ENCODE measurements at places on chromosomes 7 and 10.

DNA sequence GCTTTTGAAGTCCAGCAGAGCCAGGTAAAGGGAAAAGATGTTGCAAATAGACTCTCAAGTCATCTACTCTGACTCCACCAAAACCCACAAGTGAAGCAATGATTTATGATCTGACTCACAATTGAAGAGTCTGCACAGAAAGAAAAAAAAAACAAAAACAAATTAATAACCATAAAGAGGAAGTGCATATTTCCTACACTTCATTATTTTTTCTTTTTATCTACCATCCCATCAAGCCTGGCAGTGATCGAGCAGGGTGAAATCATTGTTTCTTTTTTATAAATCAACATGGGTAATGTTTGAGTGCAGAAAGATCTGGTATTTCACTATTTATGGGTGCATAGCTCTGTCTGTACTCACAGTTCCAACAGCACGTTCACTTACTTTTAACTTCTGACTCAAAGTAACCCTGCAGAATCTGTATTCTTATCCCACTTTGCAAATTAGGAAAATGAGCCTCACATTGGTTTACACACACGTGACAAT lies 829.0 kb downstream of the TNS3 start:
- DNase-seq, result no peak

DNA sequence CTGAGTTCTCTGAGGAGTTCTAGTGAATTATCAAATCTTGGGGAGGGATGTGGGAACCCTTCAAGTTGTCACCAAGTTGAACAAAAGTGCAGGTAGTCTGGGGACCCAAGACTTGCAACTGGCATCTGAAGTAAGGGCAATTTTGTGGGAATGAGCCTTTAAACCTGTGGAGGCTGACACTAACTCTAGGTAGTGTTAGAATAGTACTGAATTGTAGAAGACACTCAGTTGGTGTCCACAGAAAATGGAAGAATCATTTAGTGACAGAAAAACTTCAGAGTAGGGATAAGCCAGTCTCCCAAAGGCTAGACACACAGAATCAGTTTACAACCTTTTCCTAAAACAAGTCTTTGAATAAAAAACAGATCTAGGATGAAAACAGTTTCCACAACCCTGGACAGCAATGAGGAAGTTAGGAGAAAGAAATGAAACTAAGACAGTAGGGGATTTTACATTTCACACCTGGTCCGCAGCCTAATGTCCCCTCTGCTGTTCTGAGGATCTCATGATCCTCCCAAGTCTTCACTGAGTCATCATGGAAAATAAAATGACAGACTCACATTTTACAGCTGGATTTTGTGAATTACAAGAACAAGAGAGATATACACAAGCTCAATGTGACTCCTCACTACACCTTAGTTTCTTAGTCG lies 23.0 kb upstream of the ING3 start:
- DNase-seq, result no peak

DNA sequence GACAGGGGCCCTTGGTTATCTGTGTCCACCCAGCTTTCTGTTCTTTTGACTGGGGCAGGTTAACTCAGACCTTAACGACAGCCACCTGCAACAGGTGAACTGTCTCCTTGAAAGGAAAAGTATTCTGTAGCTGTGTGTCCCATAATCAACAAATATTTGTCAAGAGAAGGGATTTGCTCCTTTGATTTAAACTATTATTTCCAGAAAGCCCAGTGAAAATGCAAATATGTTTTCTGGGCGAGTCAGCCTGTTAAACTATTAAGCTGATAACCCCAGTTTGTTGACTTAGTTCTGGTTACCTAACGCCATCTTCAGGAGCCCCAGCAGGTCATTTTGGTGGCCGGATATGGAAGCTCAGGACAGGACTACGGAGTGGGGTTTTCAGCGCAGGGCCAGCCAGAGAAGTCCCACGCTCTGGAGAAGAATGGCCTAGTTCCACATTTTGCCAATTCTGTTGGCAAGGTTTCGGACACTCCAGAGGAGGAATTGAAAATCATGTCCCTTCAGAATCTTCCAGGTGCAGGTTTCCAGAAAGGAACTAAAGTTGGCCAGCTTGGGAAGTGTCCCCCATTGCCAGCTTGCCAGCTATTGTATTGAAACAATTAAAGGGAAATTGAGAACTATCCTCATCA lies 54.5 kb downstream of the ADRA2A start:
- no peak for DNase-seq

GRCh38 chr10:15869935-15870334 lies 9.6 kb upstream of the MINDY3 start:
- no peak for DNase-seq

DNA sequence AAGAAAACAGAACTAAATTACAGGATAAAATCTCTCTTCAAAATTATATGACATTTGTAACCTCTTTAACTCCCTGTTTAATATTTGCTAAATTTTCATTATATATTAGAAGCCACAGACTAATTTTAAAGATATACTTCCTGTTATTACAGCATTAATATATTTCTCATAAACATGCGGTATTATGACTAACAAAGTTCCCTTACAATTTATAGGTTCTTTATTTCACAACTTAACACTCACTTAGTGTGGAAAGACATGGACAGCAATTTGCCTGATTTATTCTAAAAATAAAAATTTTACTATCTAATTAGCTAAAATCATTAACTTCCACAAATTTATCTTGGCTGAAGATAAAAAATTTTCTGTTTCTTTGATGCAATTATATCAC lies 29.0 kb downstream of the CTNNA3 start:
- no peak for DNase-seq

GRCh38 chr10:35675846-35676245 lies 33.8 kb upstream of the FZD8 start:
- no peak for DNase-seq

DNA sequence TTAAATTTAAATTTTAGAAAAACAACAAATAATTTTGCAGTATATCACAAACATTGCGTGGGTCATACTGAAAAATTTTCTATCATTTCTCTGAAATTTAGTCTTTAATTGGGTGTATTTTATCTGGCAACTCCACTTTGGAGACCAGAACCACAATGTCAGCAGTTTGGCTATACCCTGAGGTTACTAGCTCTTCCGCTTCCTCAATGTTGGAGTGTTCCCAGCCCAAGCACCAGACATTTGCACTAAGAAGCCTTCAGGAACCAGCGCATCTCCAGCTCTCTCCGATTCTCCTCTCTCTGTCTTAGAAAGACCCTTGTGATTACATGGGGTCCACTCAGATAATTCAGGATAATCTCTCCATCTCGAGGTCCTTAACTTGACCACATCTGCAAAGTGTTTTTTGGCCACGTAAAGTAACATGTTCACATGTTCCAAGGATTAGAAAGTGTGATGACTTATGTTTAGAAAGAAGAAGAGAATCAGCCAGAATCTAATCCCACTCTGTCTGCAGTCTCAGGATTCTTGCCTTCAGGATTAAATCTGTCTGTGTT lies 43.1 kb upstream of the ADRB1 start:
- DNase-seq, result no peak

GRCh38 chr10:64873959-64874358 lies 1352.8 kb downstream of the REEP3 start:
- DNase-seq, result no peak

DNA sequence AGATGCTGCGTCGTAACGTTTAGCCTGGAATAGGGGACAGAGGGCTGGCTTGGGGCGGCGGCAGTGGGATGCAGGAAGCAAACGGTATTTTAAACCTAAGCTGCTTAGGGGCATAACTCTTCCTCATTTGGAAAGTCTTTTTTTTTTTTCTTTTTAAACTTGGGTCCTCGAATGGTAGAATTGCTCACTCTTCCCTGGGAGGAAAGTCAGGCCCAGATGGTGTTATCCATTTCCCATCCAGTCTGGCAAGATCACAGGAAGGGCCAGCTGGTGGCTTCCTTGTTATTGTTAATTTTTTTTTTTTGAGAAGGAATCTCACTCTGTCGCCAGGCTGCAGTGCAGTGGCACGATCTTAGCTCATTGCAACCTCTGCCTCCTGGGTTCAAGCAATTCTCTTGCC lies 56.6 kb downstream of the TMEM209 start:
- no peak for DNase-seq
